NCI-H748 treated with DMSO at 0.1 percent for 48 hours (cell line): ENCODE measurements at places on chromosomes 3 and 15.

DNA sequence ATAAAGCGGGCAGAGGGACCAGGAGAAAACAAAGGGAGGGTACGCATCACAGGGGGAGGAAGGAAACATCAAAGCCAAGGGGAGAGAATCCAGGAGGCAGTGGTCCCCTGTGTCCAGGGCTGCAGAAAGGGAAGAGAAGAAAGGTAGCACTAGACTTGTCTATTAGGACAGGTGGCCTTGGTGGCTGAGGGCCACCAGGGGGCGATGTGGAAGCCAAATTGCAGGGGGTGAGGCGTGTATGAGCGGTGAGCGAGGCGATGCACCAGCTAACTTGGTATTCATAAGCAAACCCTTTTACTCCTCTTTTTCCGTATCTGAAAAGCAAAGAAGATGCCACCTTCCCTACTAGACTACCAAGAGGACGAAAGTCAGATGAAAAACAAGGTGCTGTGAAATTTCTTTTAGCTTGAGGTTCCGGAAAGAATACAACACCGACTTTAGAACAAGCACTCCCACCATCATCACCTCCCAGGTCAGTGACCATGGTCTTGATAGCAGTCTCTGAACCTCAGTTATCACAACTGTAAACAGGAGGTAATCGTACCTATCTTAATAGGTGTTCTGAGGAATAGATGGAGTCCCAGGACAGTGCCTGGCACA, 654.4 kb upstream of the ADAMTS9 start:
- DNase-seq = peak; percentile 4

DNA sequence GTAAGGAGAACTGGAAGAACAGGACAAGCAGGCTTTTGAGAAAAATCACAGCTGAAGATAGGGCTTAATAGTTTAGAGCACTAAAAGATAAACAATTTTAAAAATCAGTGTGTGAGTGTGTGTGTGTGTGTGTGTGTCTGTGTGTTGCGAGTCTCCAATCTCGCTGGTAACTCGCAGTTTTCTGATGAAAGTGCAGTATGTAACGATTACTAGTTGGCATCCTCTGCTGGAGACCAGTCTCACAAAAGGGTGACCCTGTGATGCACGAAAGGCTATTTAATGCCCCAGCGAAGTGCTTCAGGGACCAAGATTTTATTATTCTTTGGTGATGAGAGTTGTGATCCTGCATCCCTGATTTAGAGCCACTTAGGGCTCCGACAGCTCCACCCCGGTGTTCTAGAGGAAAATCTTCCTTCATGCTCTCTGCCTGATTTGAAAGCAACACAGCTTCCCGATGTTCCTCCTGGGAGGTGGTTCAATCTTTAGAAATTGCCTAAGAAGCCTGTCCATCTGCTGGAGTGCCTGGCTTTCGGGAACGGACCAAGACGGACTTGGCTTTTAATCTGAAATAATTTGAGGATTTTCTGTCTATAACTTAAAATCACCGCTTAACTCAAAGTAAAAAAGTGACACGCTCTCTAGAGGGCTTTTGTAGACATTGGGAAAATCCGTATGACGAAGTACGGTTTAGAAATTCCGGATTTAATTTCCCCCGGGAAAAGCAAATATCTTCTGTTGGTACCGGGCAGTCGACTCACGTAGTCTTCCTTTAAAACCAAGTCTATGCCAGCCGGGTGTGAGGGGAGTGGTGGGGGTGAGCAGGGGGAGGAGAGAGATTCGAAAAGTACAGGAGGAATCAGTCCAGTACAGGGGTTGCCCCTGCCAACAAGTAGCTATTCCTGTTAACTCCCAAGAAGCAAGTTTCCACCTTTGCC, 1.1 kb upstream of the ALCAM start:
- peak; percentile 58 for DNase-seq

DNA sequence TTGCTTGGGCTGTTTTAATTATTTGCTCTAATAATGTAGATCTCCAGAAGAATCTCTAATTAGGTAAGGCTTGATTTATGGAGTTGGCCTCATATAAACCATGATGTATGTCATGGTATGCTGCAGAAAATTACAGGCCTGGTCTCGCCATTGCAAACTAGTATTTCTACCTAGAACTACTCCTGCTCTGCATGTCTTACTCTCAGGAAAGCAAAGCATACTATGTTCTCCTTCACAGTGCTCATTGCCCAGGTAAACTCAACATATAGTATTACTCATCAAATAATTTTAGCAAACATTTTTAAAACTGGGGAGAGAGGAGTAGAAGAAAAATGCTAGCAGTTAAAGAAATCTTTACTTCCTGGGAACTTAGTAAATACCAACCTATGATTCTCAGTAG, 90.7 kb downstream of the FILIP1L start:
- no peak for DNase-seq

- no peak for DNase-seq
Measured at GRCh38 chr3:10170915-10171478, 6.3 kb downstream of the IRAK2 start.

DNA sequence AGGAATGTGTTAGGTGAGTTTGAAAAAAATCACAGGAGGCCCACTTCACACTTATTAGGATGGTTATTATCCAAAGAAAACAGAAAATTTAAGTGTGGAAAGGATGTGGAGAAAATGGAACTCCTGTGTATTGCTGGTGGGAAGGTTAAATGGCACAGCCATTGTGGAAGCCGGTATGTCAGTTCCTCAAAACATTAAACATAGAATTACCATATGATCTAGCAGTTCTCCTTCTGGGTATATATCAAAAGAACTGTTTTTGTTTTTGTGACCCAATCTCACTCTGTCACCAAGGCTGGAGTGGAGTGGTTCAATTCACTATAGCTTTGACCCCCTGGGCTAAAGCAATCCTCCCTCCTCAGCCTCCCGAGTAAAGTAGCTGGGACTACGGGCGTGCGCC, 10.4 kb upstream of the ZFYVE19 start:
- no peak for DNase-seq

DNA sequence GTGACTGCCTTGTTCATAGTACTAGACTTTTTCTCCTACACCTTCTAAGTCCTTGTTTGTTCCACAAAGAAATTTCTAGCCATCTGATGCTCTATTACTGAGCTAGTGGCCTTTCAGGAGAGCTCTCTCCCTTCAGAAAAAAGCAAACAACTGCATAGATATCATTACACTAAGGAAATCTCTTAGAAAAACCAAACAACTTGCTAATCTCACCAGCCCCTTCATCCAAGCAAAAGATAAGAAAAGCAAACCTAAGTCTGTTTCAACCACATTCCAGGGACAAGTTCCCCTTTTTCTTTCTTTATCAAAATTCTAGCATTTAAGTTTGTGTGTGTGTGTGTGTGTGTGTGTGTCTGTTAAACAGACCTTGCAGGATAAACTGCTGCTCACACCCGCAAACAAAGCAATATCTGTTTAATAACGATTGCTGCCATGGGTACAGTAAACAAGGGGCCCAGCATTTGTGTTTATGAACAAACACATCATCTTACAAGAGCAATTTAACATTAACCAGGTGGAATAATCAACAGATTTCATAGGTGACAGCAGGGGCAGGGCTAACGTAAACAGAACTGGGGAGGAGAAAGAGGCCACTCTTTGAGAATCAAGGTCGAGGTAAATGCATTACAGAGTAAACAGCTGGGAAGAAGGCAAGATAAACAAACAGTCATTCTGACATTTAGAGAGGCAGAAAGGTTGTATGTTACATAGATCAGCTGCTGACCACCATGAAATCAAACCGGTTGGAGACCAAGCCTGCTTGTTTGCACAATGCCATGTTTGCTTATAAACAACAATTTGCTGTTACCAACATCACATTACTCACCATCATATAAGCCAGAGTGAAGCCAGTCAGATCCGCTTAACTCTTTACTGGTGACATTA, 375.1 kb downstream of the FOXP1 start:
- DNase-seq = peak; percentile 96

DNA sequence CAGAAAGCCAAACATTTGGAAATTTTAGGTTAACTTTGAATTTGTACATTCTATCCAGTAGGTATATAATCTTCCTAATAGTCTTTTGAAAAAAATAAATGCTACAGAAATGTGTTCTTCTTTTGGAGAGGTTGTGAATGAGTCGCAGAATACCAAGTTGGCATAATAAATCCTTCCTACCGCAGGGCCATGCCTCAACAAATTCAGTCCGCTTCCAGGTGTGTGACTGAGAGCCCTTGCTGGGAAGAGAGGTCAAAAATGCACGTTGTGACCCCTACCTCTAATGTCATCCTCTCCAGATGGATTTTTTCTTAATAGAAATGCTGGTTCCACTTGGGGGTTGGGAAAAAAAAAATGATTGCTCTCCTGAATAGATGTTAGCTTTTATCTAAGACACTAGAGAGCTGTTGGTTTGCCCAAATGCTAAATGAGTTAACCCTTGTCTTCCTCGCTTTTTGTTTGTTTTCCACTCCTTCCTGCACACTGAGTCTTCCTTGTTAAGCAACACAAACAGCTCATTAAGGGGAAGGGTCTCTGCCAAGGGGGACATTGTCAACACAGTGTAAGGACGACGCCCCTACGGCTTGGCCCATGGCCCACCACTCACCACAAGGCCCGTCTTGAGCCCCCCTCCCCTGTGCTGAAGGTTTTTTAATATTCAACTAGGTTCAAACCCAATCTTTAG, 33.9 kb downstream of the RLBP1 start:
- DNase-seq = no peak

- DNase-seq = no peak
Measured at GRCh38 chr15:25179673-25180511, 225.1 kb downstream of the SNRPN start.

GRCh38 chr3:64056606-64057180, 33.4 kb upstream of the PSMD6 start:
- DNase-seq = no peak

GRCh38 chr3:115666081-115666480, 42.8 kb downstream of the GAP43 start:
- DNase-seq = no peak

GRCh38 chr3:152243721-152244516, 24.8 kb upstream of the MBNL1 start:
- DNase-seq = no peak

DNA sequence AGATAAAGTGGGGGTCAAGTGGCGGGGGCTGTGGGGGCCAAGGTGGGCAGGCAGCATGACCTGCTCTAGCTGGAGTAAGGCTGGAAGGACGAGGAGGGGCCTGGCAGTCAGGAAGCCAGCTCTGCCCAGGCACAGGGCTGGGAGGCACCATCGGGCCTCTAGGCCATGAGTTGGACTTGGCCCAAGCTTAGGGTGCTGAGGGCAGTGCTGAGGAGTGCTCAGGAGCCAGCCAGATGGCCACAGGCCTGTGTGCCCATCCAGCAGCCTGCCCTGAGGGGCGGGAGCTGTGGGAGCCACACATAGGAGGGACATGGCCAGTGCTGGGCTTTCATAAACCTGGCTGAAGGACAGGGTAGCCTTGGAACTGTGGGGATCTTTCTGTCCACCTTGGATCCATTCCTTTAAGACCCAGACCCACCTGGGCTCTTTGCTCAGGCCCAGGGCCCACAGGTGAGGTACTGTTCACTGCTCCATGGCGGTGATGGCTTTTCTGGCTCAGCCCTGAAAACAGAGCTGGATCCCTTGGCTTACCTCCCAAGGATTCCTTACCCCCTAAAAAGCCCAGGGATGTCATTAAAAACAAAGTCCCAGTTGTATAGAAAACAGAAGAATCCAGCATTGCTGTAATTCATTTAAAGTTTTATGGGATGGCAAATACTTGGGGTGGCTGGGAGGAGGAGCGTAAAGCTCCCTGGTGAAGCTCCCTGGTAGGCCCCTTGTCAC, 137.0 kb downstream of the DNAJB8 start:
- DNase-seq = no peak

- no peak for DNase-seq
Measured at GRCh38 chr15:36313736-36314280, 265.6 kb upstream of the CDIN1 start.
